ENCODE measurements at places on chromosomes 7 and 10. TPM values are rescaled to one million over a fixed set of nuclear protein-coding genes. Genes with fewer than 3 reads are reported as not detected.

GRCh38 chr7:42217053-42217452, 20.0 kb downstream of the GLI3 start:
- DNase-seq, result no peak

GRCh38 chr7:116836911-116837310, 25.5 kb upstream of the CAPZA2 start:
- no peak for DNase-seq

Gene CDHR3
- 0.58 TPM for total RNA-seq

DNA sequence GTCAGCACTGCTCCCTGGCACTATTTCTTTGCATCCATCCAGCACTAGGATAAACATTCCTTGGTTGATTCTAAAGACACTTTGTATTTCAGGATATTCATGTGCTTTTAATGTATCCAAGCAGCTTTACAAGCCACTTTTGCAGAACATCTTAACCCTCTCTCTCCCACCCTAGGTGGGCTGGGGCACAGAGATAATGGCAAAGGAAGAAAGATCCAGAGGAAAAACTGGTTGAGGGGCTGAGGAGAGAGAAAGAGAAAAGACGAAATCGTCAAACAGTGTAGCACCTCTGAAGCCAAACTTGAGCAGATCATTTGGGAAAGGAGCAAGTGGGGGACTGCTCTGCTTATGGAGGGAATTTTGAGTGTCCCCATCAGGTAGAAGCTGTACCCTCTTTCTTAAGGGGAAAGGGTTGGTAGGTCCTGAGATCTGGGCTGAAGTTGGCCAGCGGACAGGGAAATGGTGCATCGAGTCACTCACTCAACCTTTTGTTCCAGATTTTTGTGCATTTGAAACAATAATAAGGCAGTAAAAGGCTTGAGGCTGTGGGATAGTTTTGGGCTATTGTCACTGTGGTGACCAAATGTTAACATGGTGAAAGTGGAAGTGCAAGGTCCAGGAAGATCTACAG, 4.2 kb upstream of the HOXA13 start:
- no peak for DNase-seq

Gene FAM221A
- total RNA-seq, result 4.8 TPM

All from H4 (cell line).